Activated T-helper 2 cell treated with anti-CD3 and anti-CD28 coated beads, Interferon-gamma antibody, Interleukin-2, Interleukin-4, amounts not matched to agents 10 μg/mL and 5 μg/mL and 100 μg/mL, durations not matched to agents 14 hours and 24 hours and 36 hours (primary cell): ENCODE measurements at places on chromosomes 3 and 15. TPM values are rescaled to one million over a fixed set of nuclear protein-coding genes. Genes with fewer than 3 reads are reported as not detected.

Gene ACKR4
- not detected in 2 replicates for total RNA-seq

Gene NDN
- total RNA-seq, result 4.3 and 4.8 TPM in 2 replicates

DNA sequence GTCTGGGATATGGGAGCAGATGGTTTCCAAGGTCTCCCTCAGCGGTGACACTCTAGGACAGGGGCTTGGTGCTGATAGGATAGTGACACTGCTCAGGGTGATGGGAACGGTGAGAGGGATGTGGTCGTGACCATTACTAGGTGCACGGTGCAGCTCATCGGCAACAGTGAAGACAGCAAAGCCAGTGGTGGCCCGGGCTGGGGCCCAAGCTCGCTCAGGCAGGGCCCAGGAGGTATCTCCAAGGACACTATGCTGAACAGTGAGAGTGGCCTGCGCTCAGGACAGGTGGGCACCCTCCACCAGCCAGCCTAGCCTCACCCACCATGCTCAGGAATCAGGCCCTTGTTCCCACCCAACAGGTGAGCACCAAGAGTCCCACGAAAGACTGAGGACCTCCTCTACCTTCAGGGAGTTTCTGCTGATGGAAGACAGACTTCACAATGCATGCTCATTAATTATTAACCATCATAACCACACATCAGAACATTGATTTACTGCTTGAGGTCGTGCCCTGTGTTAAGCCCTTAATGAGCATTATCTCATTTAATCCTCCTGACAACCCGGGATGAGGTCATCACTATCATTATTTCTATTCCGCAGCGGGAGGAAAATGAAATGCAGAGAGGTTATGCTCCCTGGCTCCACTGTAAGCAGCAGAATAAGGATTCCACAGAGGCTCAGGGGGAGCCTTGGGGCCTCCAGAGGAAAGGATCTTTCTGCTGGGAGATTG is 269.4 kb downstream of the UACA start:
- no peak for DNase-seq

DNA sequence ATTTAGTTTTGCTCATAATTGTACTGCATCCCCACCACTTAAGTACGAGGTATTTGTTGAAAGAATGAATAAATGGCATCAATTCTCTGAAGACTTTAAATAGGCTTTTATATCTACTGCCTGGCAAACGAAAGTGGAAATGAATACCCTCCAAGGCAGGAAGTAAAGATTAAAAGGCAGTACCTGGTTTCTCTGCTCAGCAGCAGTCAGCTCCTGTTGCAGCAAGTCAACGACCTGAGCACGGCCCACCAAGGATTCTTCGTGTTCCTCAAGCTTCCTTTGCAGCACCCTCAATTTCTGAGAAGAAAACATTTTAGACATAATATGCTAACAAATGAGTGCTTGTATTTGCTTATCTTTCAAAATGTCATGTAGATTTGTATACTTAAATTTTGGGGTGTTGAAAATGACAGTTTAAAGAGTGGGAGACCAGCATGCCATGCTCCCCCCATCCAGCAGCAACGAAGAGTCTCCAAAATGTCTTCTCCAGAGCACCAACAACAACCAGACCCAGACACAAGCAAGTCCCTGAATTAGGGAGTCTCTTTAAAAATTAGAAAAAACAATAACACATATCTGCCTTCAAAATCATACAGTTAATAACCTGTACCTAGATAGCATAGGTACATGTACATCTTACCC is 31.2 kb downstream of the GOLGB1 start:
- no peak for DNase-seq

DNA sequence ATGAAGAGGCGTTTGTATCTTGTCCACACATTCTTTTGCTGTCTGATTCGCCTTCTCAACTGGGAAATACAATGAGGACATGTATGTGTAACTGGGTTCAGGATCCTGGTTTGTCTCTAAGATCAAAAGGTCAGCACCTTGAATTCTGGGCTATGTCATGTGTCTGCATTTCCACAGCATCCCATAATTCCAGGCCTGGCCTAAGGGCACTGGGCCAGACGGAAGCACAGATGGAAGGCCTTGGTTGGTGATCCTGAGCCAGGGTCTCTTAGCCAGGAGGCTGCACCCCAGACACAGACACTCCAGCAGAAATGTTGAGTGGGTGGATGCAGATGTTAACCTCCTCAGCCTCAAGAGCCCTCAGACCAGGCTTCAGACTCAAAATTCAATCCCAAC is 23.7 kb upstream of the HERC1 start:
- no peak for DNase-seq
